Stimulated activated CD4-positive, alpha-beta T cell treated with anti-CD3 and anti-CD28 coated beads, Interleukin-4, amount 100 ng/mL, for 24 hours (primary cell): ENCODE measurements at places on chromosomes 5 and 9.

DNA sequence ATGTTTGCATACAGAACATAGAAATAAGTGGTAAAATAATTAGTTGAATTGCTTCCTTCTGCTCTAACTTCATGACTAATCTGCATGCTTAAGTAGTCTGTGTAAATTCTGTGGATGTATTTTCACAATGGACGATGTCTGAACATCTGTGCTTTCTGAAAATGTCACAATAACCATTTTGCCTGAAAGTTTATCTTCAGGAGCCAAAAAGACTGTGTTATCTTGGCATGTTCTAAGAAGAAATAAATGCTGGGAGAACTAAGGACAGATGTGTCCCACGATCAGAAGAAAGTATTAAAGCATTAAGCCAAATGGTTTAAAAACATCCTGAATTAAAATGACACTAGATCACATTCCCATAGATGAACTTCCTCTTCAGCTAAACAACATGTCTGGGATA lies 397.6 kb downstream of the SPOCK1 start:
- DNase-seq, result no peak

DNA sequence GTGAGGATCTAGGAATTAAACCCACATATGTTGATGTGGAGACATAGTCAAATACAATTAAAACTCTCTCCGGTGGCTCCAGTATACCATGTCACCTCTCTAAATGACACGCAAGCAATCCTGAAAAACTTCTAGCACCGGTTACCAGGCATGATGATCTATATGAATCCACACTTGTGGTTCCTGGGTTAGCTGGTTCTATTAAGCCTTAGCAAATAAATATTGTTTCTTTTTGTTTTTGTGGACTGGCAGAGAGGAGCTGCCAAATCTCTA lies 104.8 kb downstream of the SEC61B start:
- no peak for DNase-seq

DNA sequence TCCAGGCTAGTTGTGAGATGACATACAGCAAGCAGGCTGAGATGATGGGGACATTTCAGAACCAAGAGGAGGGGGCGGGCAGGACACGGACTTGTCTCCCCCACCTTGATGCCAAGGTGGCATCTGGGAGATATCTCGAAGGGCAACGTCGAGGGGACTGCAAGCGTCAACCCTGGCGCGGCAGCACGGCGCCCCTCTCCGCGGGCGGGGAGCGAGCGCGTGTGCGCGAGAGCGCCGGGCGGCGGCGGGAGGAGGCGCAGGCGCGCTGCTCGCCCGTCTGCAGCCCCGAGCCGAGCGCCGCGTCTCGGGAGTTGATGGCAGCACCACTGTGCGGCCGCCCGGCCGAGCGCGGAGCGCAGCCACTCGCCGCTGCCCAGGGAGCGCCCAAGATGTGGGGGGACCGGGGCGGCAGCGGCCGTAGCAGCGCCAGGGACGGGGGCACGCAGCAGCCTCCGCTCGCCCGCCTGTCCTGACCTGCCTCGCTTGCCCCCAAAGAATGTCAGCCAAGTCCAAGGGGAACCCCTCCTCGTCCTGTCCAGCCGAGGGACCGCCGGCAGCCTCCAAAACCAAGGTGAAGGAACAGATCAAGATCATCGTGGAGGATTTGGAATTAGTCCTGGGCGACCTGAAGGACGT lies at the start of gene PRR16:
Gene PRR16, plus strand, starts transcription at position 310 of the 636 bp plus-strand sequence.
- DNase-seq, result no peak

DNA sequence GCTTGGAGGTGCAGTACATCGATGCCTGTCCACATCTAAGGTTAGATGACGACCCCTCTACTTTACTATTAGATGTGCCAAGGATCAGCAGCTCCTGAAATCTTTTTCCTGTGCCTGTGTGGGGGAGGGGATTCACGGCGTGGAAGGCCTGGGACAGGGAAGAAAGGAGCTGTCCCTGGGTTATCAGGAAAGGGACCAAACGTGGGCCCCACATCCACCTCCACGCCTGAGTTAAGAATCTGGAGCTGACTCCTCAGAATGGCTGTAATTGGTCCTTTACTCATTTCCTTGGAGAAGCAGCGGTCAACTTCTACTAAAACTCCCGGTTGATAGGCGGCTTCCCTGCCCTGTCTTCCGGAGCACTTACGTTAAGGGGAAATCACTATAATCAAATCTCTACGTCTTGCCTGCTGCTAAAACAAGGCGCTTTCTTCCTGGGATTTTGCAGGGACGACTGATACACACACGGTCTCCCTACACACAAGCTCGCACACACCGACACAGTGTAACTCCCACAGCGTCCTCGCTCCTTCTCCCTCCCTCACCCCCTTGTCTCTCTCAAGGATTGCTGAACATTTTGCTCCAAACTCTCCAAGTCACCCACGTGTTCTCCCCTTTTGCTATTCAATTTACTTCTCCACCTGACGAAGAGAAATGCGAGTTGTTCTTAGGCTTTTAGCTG lies 1.4 kb downstream of the PDE4D start:
- DNase-seq, result no peak

GRCh38 chr5:150538007-150538917 lies 30.3 kb downstream of the NDST1 start:
- no peak for DNase-seq

- DNase-seq, result no peak
Measured at GRCh38 chr9:70746760-70747159, 332.3 kb upstream of the KLF9 start.

DNA sequence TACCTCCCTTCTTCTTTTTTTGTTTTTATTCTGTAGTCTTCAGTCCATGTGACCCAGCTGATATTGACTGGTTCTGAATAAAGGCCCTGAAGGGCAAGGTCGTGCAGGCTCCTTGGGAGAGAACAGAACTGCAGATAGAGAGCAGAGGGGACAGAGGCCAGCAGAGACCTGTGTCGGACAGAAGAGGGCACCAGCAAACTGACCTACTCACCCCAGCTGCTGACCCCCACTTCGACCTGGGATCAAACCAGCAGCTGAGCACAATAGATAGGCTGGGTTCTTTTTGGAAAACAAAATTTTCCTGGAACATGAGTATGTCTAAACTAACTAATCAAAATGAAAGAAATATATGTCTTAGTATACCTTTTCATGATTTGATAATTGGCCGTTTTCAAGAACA lies 695.1 kb downstream of the NR2F1-AS1 start:
- no peak for DNase-seq
